ENCODE measurements at places on chromosomes 3 and 15.

- no peak for DNase-seq
These were observed 94.4 kb upstream of the PHLDB2 start for GRCh38 chr3:111764645-111765091.

DNA sequence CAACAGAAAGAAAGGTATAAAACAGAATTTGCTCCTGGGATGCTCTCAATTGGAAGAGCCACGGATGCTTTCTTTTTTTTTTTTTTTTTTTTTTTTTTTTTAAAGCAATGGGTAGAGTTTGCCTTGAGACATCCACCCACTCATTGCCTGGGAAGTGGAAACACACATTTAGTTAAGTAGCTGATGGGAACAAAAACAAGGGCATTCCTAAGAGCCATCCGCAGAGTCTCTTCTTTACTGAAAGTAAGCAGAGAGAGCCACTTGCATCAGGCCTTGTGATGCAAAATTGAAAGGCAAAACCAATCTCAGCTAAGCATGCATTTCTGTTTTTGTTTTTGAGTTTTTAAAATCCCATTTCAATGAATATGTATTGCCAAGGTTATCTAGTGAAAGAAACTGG, 787.9 kb upstream of the LMCD1 start:
- DNase-seq: no peak

DNA sequence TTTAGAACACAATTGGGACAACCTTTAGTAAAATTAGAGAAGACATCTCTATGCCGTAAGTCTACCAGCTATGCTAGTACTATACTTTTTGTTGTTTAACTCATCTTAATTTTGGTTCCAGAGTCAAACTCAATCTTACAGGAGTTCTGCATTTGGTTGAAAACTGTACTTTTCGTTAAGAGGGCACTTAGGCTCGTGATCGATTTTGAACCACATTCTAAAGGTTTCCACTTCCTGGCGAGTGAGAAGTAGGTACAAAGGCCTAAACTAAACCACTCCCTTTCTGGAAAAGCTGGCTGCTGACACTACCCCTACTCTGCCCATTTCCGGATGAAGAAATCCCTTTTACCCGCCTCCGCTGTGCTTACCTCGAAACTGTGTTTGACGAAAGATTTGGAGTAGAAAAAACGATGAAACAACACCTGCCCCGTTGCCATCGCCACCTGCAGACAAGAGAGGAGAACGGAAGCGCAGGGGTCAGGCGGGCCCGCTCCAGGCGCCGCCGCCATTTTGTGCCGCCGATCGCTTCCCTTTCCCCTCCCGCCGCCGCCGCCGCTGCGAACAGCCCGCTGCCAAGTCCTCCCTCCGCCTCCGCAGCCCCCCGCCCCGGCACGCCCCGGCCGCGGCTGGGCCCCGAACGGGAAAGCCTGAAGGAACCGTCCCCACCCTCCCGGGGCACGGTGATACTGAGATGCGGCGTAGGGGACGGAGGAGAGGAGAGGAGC, 748 bp downstream of the CCNL1 start:
- DNase-seq: peak; percentile 39

- no peak for DNase-seq
These were observed 111.8 kb downstream of the TUSC7 start for GRCh38 chr3:116821371-116821770.

DNA sequence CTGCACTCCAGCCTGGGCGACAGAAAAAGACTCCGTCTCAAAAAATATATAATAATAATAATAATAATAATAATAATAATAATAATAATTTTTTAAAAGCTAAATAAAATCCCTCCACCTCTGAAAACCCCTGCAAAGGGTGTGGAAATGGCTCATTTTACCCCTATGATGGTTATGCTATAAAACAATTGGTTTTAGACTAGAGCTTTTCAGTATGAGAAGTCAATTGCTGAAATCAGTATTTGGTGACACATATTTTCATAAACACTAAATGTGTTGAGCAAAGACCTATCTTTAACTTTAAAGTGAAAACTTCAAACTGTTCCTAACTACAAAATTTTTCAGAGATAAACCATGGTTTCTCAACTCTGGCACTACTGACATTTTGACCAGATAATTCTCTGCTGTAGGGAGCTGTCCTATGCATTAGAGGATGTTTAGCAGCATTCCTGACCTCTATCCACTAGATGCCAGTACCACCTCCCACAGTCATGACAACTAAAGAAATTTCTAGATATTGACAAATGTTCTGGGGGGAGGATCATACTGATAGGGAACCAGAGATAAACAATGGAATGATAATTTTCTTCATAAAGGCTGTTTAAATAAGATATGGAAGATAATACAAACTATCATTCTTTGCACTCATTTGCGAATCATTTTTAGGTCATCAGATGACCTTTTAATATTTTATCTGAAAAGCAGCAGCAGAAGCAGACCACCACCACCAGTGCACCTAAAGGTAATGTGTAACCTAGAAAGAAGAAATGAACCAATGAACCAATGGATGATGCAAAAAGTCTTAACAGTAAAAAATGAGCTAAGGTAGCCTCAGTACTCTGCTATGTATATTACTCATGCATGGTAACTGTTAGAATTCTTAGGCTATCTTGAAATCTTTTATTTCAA, 13.8 kb downstream of the PTPN9 start:
- no peak for DNase-seq

DNA sequence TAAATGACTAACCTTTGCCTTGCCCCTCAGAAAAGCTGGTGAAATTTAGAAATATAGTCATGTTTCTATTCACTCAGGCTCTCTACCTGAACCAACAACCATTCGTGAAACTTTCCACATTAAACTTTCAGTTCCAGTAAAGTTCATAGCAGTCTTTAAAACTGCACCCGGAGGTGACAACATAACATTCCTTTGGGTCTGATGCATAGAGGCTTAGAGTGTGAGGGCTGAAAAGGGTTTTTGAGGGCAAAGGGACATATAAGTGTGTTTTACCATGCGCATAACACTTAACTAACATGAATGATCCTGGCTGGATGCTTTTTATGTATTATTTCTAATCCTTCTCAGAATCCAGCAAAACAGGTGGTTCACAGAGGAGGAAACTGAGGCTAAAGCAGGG, 471.7 kb upstream of the MCTP2 start:
- DNase-seq: no peak

GRCh38 chr3:194422188-194422587, 23.1 kb upstream of the GP5 start:
- DNase-seq: no peak
